ENCODE measurements at places on chromosomes 5 and 9. TPM values are rescaled to one million over a fixed set of nuclear protein-coding genes. Genes with fewer than 3 reads are reported as not detected.

Gene IPPK
- total RNA-seq: 8.4 TPM

Gene LSM11
- 6.6 TPM for total RNA-seq

Gene IGFBPL1
- total RNA-seq: 1.3 TPM

Gene ROR2
- 1.7 TPM for total RNA-seq

Gene PRSS3
- 148 TPM for total RNA-seq

Gene HK3
- 3.0 TPM for total RNA-seq

Gene PHF24
- 0.64 TPM for total RNA-seq

Gene TTLL11
- 5.1 TPM for total RNA-seq

Gene CD180
- total RNA-seq: 1.4 TPM

Gene PKN3
- total RNA-seq: 2.8 TPM

Gene SLC23A1
- 7.0 TPM for total RNA-seq

Gene OTP
- total RNA-seq: not detected

Gene LCN10
- 0.11 TPM for total RNA-seq

Gene FOXD4L4
- total RNA-seq: 0.30 TPM

Gene IZUMO3
- not detected for total RNA-seq

Gene DPYSL3
- total RNA-seq: 8.8 TPM

Gene MAST4
- total RNA-seq: 9.5 TPM

Gene ZDHHC11
- 7.8 TPM for total RNA-seq

Gene HTR1A
- not detected for total RNA-seq

Gene SLC36A2
- total RNA-seq: not detected

All from colonic mucosa (tissue), 4 donors.